Cardiac fibroblast (primary cell): ENCODE measurements at places on chromosomes 5 and 9.

- peak; percentile 62 for DNase-seq
These were observed 41.9 kb downstream of the TNFAIP8 start for GRCh38 chr5:119397518-119398380.

DNA sequence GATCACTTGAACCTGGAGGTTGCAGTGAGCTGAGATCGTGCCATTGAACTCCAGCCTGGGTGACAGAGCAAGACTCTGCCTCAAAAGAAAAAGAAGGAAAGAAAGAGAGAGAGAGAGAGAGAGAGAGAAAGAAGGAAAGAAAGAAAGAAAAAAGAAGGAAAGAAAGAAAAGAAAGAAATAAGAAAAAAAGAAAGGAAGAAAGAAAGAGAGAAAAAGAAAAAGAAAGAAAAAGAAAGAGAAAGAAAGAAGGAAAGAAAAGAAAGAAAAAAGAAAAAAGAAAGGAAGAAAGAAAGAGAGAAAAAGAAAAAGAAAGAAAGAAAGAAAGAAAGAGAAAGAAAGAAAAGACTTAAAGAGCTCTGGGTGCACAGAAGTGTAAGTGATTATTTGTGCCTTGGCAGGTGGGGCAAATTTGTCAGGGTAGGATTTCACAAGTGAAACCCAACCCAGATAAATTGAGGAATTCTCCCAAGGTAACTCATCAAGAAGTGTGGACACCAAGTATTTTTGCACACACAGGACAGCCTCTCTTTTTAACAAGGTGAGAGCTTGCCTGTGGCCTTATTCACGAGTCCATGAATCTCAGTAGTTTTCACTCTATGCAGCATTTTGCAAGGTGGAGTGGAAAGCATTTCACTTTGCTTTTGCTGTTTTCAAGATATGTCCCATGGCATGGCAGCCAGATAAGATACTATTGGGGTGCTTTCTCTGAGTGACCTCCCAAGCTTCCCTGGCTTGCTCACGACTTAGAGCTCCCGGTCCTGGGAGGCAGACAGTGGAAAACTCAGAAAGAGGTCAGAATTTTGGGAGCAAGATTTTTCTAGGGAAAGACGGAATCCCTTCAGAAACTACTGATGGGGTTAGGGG, 57.8 kb downstream of the C9orf153 start:
- DNase-seq: no peak

DNA sequence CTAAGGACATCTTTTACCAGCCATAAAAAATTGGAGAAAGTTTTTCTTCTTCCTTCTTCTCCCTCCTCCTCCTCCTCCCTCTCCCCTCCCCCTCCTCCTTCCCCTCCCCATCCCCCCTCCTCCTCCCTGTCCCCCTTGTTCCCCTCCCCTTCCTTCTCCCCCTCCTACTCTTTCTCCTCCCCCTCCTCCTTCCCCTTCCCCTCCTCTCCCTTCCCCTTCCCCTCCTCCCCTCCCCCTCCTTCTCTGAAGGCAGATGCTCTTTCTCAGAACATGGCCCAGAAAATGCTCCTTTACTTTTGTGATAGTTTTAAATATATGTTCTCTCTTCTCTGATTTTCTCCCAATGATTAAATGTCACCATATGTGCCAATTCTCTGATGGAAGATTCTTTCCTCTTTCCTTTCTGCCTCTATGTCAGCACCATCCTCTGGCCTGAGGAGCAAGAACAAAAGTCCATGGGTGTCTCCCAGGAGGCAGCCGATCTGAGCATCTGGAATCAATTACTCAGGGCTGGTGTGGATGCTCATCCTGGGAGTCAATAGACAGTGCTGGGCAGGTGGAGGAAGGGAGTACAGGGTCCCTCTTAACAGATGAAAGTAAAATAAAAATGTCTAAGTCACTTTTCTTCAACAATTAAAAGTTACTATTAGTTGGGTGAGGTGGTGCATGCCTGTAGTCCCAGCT, 63.0 kb upstream of the GNA14 start:
- DNase-seq: no peak

- DNase-seq: no peak
These were observed 11.3 kb upstream of the RNF130 start for GRCh38 chr5:180082633-180083420.

GRCh38 chr9:81989700-81990099, 1.1 kb downstream of the SPATA31D1 start:
- no peak for DNase-seq

- DNase-seq: peak; percentile 56
These were observed 175.2 kb upstream of the NREP start for GRCh38 chr5:111932199-111932598.

- peak; percentile 94 for DNase-seq
These were observed 179.0 kb downstream of the ROR2 start for GRCh38 chr9:91771027-91771426.

DNA sequence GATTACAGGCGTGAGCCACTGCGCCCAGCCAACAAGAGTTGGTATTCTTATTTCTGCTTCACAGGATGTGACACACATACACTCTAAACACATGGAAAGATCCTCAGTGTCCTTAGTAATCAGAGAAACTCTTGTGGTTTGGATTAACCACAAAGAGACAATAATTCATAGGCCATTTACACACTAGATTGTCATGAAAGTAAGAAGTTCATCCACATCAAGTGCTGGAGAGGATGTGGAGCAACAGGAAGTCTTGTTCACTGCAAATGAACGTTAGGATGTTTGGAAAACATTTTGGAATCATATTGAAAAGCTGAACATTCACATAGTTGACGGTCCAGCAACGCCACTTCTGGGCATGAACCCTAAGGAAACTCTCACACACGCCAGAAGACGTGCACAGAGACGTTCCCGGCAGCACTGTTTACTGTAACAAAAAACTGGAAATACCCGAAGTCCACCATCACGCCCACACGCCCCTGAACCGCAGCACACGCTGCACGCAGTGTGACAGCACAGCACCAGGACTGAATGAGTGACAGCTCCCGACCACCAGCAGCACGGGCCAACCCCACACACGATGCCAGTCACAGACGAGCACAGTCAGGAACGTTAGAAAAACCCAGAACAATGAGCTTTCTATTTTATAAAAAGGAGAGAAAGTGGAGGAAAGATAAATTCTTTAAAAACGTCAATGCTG, 87.6 kb downstream of the COL23A1 start:
- DNase-seq: no peak
